ENCODE measurements at places on chromosomes 6 and 20. TPM values are rescaled to one million over a fixed set of nuclear protein-coding genes. Genes with fewer than 3 reads are reported as not detected.

Gene MYB
- total RNA-seq, result not detected

DNA sequence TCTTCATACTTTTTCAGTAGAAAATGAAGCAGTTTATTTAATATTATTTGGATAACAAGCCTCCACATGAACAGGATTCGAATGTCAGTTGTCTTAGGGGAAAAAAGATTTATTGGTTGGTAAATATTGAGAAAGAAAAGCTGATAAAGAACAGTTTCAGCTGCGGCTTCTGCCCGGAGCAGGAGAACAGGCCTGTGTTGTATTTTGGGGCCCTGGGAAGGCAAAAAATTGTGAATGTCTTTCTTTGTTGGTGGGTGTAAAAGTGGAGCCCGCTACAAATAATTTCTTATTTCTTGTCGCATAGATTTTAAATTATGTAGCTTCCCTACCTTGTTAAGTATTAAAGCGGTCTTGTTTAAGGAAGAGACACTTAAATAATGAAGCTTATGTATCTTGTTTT lies 90.5 kb upstream of the PAX1 start:
- no peak for DNase-seq
- no peaks in the 10 kb centered on the region for H3K4me1 ChIP-seq
- H3K27ac ChIP-seq, result no peak overlapping the region
- H3K36me3 ChIP-seq, result no peaks in the 10 kb centered on the region

DNA sequence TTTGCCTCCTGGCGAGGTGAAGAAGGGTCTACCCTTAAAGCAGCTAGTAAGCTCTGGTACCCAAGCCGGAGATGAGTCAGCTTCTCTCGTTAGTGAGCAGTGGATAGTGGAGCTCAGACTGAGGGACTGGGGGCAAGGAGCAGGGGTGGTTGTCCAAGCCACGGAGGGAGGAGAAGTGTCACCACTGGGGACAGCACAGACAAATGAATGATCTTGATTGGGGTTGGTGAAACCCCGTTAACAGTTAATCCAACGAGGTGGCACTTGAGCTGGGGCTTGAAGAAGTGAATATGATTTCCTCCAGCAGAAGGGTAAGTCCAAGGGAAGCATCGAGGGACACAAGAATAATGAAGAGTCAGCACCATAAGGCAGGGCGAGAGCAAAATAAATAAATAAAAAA lies 43.0 kb downstream of the JARID2 start:
- no peak overlapping the region for H3K27ac ChIP-seq
- no peak for DNase-seq
- H3K27me3 ChIP-seq, result no peaks in the 10 kb centered on the region
- peaks cover 3% of the 10 kb centered on the region for H3K4me1 ChIP-seq

Gene DEFB124
- total RNA-seq, result not detected

Gene ZSCAN23
- 6.4 TPM for total RNA-seq

GRCh38 chr6:31144296-31144969 lies 5.6 kb upstream of the PSORS1C2 start:
- H3K27ac ChIP-seq, result no peak overlapping the region
- H3K36me3 ChIP-seq, result peaks cover under 1% of the 10 kb centered on the region
- no peaks in the 10 kb centered on the region for H3K27me3 ChIP-seq
- no peak overlapping the region for H3K4me3 ChIP-seq
- H3K4me1 ChIP-seq, result no peaks in the 10 kb centered on the region

DNA sequence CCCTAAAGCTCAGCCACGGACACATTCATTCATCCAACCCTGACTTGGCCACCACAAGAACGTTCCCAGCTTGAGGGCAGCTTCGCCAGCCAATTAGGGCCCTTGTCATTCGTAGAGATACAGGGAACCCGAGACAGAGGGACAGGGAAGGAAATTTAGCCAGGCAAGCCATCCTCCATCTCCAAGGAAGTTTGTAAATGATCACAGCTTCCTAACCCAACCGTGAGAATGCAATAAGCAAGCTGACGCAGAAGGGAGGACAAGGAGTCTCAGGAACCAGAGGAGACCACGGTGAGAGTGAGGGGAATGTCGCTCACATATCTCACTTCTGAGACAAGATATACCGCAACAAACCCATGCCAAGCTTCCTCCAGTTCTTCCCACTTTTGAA lies 1.4 kb downstream of the TRAM2 start:
- H3K4me1 ChIP-seq, result peaks cover 47% of the 10 kb centered on the region
- DNase-seq, result no peak
- H3K27ac ChIP-seq, result no peak overlapping the region
- no peak overlapping the region for H3K4me3 ChIP-seq
- H3K27me3 ChIP-seq, result no peaks in the 10 kb centered on the region

DNA sequence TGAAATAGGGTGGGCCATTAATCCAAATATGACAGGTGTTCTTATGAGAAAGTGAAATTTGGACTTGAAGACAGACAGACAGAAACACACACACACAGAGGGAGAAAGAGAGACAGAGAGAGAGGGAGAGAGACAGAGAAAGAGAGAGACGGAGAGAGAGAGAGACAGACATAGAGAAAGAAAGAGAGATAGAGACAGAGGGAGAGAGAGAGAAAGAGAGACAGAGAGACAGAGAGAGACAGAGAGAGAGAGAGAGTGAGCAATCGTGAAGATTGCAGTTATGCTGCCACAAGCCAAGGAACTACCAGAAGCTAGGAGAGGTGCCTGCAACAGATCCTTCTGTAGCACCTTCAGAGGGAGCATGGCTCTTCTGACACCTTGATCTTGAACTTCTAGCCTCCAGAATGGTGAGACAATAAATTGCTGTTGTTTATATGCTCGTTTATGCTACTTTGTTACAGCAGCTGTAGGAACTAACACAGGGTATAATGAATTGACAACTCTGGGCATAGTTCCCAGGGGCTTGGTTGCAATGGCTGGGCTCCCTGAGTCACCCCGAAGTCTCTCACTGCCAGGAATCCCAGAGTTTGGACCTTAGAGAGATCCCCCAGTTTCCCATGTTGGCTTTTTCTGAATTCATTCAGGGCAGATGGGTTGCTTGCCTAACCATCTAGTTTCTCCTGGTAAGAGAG lies 44.7 kb upstream of the ECI2 start:
- H3K27ac ChIP-seq, result no peak overlapping the region
- H3K4me1 ChIP-seq, result no peaks in the 10 kb centered on the region
- H3K36me3 ChIP-seq, result no peaks in the 10 kb centered on the region
- no peak for DNase-seq
- H3K27me3 ChIP-seq, result no peaks in the 10 kb centered on the region
- H3K4me3 ChIP-seq, result no peak overlapping the region

DNA sequence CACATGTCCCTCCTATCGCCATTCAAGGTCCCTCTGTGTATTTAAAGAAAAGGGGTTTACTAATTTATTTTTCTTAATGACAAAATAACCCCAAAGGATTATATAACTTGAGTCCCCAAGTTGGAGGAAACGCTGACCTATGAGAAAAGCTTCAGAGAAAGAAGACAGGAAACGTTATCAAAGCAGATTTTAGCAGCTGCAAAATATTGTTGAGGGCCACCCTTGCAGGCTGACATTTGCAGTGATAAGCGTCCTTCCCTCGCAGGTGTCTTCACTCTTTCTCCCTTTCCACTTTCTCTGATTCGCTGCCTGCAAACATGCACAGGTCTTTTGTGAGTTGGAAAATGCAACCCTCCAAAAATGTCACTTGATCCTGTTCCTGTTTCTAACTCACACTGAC lies 103.2 kb upstream of the RIPOR2 start:
- no peaks in the 10 kb centered on the region for H3K36me3 ChIP-seq
- H3K4me3 ChIP-seq, result no peak overlapping the region
- H3K27me3 ChIP-seq, result no peaks in the 10 kb centered on the region
- no peak overlapping the region for H3K27ac ChIP-seq
- DNase-seq, result no peak
- H3K4me1 ChIP-seq, result peaks cover 9% of the 10 kb centered on the region

DNA sequence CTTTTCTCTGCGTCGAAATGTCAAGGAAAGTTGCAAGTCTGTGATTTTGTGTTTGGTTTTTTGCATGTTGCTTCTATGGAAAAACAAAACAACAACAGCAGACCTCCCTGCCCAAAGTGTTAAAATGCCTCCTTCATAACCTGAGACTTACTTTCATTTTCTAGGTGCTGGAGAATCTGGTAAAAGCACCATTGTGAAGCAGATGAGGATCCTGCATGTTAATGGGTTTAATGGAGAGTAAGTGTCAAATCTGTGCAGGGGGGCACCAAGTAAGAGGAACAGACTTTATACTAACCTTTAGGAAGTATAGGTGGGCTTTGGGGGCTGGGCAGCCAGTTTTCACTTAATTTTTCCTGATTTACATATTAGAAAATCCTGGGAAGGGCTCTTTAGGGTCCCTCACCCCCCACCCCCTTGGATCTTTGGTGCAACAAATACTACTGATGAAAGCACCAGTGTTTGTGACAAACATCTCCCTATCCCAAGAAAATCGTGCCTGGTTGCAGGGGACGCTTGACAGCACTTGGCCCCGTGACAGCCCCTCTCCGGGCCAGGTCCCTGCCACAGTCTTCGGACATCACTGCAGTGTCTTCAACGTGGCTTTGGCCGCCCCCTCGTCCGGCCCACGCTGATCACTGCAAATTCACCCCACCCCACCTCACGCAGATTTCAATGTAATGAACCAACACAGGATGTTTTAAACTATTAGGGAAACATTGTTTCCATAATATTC lies 43.1 kb downstream of the GNAS start:
- DNase-seq, result peak; percentile 75
- H3K27ac ChIP-seq, result peak overlapping the region; percentile 99
- H3K27me3 ChIP-seq, result no peaks in the 10 kb centered on the region
- H3K4me1 ChIP-seq, result peaks cover 60% of the 10 kb centered on the region
- H3K4me3 ChIP-seq, result peak overlapping the region; percentile 11
- peaks cover 16% of the 10 kb centered on the region for H3K36me3 ChIP-seq

GRCh38 chr6:85385636-85386315 lies 64.1 kb upstream of the NT5E start:
- H3K27me3 ChIP-seq, result no peaks in the 10 kb centered on the region
- H3K27ac ChIP-seq, result no peak overlapping the region
- no peaks in the 10 kb centered on the region for H3K36me3 ChIP-seq
- DNase-seq, result no peak
- no peak overlapping the region for H3K4me3 ChIP-seq
- peaks cover 12% of the 10 kb centered on the region for H3K4me1 ChIP-seq

GRCh38 chr6:94443701-94444100 lies 1024.3 kb upstream of the EPHA7 start:
- H3K27ac ChIP-seq, result no peak overlapping the region
- no peaks in the 10 kb centered on the region for H3K27me3 ChIP-seq
- DNase-seq, result no peak
- no peaks in the 10 kb centered on the region for H3K4me1 ChIP-seq
- no peaks in the 10 kb centered on the region for H3K36me3 ChIP-seq
- no peak overlapping the region for H3K4me3 ChIP-seq

Gene SMLR1
- total RNA-seq, result not detected

Gene CST9L
- not detected for total RNA-seq

- H3K36me3 ChIP-seq, result no peaks in the 10 kb centered on the region
- H3K27ac ChIP-seq, result no peak overlapping the region
- no peaks in the 10 kb centered on the region for H3K27me3 ChIP-seq
- no peak overlapping the region for H3K4me3 ChIP-seq
- no peaks in the 10 kb centered on the region for H3K4me1 ChIP-seq
These were observed 64.0 kb upstream of the APCDD1L start for GRCh38 chr20:58579069-58579818.

- no peak overlapping the region for H3K27ac ChIP-seq
- H3K36me3 ChIP-seq, result no peaks in the 10 kb centered on the region
- no peaks in the 10 kb centered on the region for H3K4me1 ChIP-seq
- no peaks in the 10 kb centered on the region for H3K27me3 ChIP-seq
- DNase-seq, result peak; percentile 2
These were observed 290.2 kb downstream of the BTBD3 start for GRCh38 chr20:12207875-12208274.

DNA sequence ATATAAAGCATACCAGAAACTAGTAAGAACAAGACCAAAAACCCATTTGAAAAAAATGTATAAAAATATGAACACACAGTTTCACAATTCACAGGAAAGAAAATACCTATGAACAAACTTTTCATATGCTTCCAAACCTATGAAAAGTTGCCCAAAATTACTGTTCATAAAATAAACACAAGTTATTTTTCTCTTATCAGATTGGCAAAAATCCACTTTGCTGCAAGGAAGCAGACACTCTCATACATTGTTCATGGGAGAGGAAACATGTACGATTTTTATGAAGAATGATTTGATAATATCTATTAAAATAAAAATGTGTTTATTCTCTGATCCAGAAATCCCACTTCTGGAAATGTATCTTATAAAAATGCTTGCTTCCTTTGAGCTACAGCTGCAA lies 40.0 kb upstream of the OCSTAMP start:
- DNase-seq, result no peak
- H3K36me3 ChIP-seq, result no peaks in the 10 kb centered on the region
- no peak overlapping the region for H3K4me3 ChIP-seq
- H3K27ac ChIP-seq, result no peak overlapping the region
- no peaks in the 10 kb centered on the region for H3K4me1 ChIP-seq
- no peaks in the 10 kb centered on the region for H3K27me3 ChIP-seq

- H3K27ac ChIP-seq, result no peak overlapping the region
- H3K27me3 ChIP-seq, result no peaks in the 10 kb centered on the region
- DNase-seq, result no peak
- no peaks in the 10 kb centered on the region for H3K36me3 ChIP-seq
These were observed 135.6 kb downstream of the EYA4 start for GRCh38 chr6:133376743-133377142.

GRCh38 chr6:48475275-48475674 lies 364.3 kb upstream of the PTCHD4 start:
- H3K27me3 ChIP-seq, result no peaks in the 10 kb centered on the region
- H3K27ac ChIP-seq, result no peak overlapping the region

DNA sequence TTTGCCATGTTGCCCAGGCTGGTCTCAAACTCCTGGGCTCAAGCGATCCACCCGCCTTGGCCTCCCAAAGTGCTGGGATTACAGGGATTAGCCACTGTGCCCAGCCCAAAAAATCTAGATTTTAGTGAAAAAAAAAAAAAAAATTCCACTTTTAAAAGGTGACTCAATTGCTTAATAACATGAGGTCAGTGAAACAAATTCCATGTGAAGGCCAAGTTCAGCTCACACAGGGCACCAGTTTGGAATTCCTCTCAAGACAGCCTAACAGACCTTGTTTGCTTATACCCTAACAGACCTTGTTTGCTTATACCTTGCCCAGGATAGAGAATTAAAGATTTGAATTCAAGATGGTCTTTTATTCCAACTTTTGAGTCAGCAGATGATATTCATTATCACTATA lies 5.1 kb downstream of the RRBP1 start:
- peaks cover 4% of the 10 kb centered on the region for H3K36me3 ChIP-seq
- no peak overlapping the region for H3K4me3 ChIP-seq
- DNase-seq, result no peak
- H3K27ac ChIP-seq, result peak overlapping the region; percentile 57
- H3K4me1 ChIP-seq, result peaks cover 58% of the 10 kb centered on the region
- no peaks in the 10 kb centered on the region for H3K27me3 ChIP-seq

GRCh38 chr20:1900321-1900801 lies 5.2 kb downstream of the SIRPA start:
- H3K4me1 ChIP-seq, result peaks cover 6% of the 10 kb centered on the region
- H3K27ac ChIP-seq, result no peak overlapping the region
- peak; percentile 57 for DNase-seq

DNA sequence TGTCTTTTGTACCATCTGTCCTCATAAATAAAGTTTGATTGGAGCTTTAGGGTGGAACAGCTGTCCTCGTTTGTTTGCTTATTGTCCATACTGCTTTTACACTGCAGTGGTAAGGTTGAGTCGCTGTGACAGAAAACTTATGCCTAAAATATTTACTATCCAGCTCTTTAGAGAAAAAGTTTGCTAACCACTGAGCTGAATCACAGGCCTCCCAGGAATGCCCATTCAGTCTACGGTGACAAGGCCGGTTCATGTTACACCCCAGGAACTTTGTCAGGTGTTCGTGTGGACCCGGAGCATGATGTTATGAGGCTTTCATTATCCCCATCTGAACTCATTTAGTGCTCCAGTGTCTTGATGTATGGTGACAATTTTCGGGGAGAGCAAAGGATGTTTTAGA lies 401.1 kb downstream of the SAMD5 start:
- no peaks in the 10 kb centered on the region for H3K4me1 ChIP-seq
- no peaks in the 10 kb centered on the region for H3K27me3 ChIP-seq
- DNase-seq, result no peak
- H3K27ac ChIP-seq, result no peak overlapping the region
- no peaks in the 10 kb centered on the region for H3K36me3 ChIP-seq

All from thyroid gland (tissue), 4 donors.